Astrocyte of the spinal cord (primary cell): ENCODE measurements at places on chromosomes 11 and 22.

- no peak for DNase-seq
Observed at GRCh38 chr22:48780597-48781277, 1046.9 kb downstream of the BRD1 start.

- DNase-seq: no peak
Observed at GRCh38 chr11:102582140-102582539, 43.0 kb downstream of the MMP20 start.

DNA sequence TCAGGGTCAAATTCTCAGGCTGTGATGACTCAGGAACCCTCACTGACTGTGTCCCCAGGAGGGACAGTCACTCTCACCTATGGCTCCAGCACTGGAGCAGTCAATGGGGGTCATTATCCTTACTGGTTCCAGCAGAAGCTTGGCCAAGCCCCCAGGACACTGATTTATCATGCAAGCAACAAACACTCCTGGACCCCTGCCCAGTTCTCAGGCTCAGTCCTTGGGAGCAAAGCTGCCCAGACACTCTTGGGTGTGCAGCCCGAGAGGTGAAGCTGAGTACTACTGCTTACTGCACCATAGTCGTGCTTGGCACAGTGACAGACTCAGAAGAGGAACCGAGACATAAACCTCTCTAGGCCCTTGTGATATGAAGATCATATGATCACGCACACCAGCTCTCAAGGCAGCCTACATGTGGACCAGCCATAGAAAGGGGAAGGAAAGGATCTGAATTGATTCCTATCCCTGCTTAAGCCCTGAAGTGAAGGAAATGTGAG is 58.2 kb downstream of the ZNF280B start:
- DNase-seq: no peak

DNA sequence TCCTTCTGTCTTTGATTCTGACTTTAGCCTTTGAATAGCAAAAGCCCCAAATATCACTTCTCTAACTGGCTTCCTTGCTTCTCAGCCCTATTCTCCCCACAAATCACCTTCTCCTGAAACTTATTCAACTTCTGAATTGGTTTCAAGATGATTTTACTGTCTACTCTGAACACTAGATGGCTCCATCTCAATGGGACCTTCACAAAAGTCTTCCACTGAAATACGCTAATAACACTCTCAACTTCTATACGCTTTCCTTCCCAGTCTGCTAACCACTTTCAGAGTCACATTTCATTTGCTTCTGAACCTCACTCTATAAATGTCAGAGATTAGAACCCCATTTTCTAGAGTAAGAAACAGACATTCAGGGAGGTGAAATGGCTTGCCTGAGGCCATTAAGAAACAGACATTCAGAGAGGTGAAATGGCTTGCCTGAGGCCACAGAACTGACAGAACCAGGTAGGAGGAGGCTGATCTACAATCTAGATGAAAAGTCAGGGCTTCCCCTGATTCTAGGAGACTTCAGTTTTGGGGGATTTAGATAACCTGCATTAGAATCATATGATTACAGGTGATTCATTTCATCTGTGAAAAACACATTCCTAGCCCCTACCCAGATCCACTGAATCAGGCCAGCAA is 20.6 kb downstream of the MORC2 start:
- peak; percentile 64 for DNase-seq

GRCh38 chr22:44337678-44338004 is 24.9 kb upstream of the SHISAL1 start:
- peak; percentile 59 for DNase-seq

DNA sequence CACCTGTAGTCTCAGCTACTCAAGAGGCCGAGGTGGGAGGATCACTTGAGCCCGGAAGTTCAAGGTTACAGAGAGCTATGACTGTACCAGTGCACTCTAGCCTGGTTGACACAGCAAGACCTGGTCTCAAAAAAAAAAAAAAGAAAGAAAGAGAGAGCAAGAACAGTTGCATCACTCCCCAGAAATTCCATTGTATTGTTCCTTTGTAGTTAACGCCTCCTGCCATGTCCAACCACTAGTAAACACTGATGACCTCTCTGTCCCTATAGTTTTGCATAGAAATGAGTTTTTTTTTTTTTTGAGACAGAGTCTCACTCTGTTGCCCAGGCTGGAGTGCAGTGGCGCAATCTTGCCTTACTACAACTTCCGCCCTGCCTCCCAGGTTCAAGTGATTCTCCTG is 10.8 kb downstream of the PATL1 start:
- DNase-seq: no peak

DNA sequence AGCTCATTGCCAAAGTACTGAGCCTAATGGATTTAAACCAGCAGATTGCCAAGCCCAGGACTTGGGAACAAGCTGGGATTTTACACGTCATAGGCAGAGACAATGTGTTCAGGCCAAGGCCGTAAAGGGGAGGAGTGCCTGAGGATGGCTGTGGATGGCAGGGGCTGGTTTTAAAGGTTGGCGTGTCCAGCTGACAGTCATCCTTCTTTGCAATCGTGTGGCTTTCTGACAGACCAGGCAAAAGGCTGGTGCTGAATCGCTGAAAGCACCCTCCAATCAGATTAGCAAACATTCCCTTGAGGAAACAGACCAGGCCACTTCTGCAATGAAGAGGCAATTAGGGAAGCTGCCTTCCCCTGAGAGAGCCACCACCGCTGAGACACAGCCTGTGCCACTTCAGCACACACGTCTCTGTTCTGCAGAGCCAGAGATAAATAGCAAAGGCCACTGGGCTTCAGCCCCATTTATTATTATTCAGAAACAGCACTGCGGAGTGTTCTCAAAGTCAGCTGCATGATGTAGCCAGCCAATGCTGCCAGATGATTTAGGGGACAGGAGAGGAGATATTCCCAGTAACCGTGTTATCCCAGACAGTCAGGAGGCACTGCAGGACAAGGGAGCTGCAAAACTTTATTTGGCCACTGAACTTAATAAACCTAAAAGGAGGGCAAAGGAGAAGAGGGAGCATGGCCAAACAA is 54.2 kb upstream of the CSNK2A3 start:
- DNase-seq: no peak

GRCh38 chr11:61075891-61076290 is 26.4 kb upstream of the CD5 start:
- peak; percentile 63 for DNase-seq

GRCh38 chr22:39259666-39260065 is 14.9 kb upstream of the PDGFB start:
- no peak for DNase-seq

GRCh38 chr11:105000167-105000566 is 22.8 kb downstream of the CASP5 start:
- no peak for DNase-seq
